NCI-H774 (cell line): ENCODE measurements at places on chromosomes 1 and 21.
A peak's percentile ranks its signal among the peaks of the same experiment; 100 is the strongest.

- no peak for DNase-seq
Observed at GRCh38 chr1:198214924-198215323, 58.1 kb downstream of the NEK7 start.

DNA sequence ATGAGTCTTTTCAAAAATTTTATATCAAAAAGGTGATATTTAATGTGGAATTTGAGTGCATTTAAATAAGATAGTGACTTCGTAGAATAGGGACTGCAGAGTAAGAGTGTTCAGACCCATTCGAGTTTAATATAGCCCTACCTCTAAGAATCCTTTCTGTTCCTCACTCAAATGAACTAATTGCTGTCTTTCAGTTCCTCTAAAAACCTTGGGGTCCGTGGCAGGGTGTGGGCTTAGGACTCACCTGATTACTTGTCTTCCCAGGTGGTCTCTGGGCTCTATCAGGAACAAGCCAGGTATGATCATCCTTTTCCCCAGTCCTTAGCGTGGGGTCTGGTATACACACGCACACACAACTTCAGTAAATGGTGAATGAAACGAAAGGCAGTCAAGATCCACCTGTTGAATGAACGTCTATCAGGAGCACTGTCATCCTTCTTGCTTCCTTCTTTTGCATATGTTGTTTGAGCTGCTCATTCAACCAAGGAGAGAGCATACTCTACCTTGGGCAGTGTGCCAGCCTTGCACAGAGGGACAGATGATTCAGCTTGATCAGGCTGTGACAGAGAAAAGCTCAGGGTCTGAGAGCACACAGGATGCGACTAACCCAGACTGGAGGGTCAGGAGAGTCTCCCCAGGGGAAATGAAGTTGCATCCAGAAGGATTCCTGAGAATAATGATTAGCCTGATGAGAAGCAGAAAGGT is 1.2 kb upstream of the RNF11 start:
- peak; percentile 72 for DNase-seq

- DNase-seq = no peak
Observed at GRCh38 chr1:52520148-52520547, 32.7 kb downstream of the TUT4 start.

- no peak for DNase-seq
Observed at GRCh38 chr1:214826619-214827018, 223.6 kb downstream of the CENPF start.

DNA sequence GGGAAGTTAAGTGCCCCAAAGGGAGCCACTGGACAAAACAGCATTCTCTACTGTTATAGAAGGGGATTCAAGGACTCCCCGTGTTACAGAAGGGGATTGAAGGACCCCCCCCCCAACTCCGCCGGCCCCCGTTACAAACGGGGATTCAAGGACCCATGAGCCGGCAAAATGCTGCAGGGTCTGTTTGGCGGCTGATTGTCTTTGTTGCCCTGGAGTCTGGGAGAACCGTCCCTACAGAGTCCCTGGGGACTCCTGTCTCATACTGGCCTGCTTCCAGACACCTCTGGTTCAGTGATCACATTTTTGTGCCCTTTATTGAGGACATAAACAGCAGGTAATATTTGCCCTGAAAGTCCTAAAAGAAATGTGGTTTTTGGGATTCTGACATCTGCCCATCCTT is 96.4 kb downstream of the SYF2 start:
- no peak for DNase-seq

- no peak for DNase-seq
Observed at GRCh38 chr1:22365331-22366295, 86.0 kb upstream of the ZBTB40 start.

DNA sequence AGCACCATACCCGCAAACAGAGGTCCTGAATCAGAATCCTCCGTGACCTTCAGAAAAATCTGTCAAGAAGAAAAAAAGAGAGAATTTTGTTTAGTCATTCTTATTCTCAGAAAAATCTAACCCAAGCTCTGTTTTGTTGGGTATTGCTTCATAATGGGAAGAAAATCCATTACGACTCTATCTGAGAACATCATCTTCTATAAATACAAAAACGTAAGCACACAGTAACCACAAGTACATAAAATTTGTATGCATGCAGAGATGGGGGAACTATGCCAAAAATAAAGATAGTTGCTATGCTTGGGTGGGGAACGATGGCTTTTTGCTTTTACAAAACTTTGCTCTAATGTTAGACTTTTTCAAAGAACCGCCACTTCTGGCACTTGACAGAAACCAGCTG is 84.2 kb downstream of the ABCA4 start:
- no peak for DNase-seq

DNA sequence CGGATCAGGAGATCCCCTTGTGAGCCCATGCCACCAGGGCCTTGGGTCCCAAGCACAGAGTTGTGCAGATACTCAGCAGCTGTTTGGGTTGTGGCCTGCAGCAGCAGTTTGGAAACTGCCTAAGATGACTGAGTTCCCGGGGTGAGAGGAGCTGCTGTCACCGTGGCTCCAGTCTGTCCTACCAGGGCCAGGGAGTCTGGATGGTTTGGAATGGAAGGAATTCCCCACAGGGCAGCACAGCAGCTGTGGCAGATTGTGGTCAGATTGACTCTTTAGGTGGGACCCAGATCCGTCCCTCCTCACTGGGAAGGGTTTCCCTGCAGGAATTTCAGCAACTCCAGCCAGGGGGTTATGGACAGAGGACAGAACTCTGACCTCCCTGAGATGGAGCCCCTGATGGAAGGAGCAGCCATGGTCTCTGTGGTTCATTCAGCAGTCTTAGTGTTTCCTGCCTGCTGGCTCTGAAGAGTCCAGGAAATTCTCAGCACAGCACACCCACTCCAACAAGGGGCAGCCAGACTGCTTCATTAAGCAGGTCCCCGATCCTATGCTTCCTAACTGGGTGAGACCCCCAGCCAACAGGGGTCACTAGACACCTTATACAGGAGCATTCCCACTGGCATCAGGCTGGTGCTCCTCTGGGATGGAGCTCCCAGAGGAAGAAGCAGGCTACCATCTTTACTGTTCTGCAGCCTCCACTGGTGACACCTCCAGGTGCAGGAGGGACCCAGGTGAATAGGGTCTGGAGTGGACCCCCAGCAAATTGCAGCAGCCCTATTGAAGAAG is 51.5 kb upstream of the TNFSF4 start:
- DNase-seq = no peak

DNA sequence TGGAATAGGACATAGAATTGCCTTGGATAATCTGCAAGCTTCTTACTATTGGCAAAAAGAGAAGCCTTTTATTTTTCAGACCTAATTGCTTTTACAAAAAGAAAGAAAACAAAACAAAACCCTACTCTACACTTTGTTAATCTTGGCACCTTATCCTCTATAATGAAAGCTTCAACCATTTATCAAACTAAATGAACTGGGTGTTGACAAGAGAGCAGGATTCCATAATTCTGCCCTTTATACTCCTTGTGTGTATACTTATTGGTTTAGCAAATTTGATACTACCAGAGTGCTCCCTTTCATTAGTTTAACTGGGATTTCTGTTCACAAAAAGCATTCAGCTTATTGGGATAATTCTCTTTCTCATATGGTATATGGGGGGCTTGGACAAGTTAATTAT is 3.0 kb upstream of the TMCC2 start:
- DNase-seq = no peak

- no peak for DNase-seq
Observed at GRCh38 chr21:41458121-41458520, 32.1 kb downstream of the MX1 start.

DNA sequence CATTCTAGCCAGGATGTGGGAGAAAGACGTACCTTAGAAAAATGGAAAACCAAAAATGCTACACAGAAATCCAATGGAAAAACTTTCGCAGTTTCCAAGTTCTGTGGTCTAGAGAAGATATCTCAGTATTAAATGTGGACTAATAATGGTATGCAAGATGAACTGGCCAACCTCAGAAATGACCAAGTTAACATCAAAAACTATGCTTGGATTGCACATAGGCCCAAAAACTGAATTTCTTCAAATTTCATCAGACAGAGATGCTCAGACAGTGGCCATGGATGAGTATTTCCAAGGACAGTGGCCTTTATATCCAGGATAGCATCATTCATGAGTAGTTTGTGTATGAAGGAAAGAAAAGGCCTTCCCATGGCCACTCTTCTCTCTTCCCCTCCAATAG is 132.2 kb downstream of the TIAM1 start:
- no peak for DNase-seq

DNA sequence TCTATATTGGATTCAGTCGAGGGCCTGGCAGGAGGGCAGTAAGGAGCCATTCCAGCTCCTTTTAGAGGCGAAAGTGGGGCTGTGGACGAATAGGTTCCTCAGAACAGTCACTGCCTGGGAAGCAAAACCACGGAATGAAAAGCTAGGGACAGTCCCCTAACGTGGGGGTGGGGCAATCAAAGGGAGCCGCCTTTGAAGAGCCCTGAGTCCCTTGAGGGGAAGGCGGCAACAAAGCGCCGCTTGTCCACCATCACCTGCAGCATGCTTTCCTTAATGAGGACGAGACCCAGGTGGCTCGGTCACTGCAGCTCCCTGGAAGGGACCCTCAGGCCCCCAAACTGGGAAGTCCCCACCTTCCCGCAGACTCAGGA is 184.7 kb downstream of the ETS2 start:
- no peak for DNase-seq

- no peak for DNase-seq
Observed at GRCh38 chr1:33826711-33827110, 37.2 kb upstream of the HMGB4 start.

GRCh38 chr1:92900539-92900938 is 60.7 kb downstream of the DIPK1A start:
- DNase-seq = no peak

DNA sequence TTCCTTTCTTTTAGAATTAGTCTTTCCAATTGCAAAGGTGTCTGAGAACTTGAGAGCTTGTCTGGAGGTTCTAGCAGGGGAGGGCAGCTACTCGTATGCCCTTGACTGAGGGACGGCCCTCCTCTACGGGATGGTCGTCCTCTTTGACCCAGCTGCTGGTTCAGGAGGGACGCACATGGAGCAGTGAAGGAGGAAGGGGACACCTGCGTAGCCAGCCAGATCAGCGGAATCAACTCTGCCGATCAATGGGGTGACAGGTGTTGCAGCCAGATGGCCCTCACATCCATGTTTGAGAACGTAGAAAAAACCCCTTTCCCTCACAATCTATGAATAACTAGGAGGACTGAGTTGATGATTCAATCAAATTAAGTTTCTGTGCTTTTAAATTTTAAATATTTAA is 15.7 kb upstream of the A3GALT2 start:
- peak; percentile 25 for DNase-seq

- DNase-seq = no peak
Observed at GRCh38 chr1:89023026-89023425, 360 bp upstream of the GBP3 start.

- DNase-seq = no peak
Observed at GRCh38 chr1:169563019-169563615, 23.2 kb downstream of the F5 start.

DNA sequence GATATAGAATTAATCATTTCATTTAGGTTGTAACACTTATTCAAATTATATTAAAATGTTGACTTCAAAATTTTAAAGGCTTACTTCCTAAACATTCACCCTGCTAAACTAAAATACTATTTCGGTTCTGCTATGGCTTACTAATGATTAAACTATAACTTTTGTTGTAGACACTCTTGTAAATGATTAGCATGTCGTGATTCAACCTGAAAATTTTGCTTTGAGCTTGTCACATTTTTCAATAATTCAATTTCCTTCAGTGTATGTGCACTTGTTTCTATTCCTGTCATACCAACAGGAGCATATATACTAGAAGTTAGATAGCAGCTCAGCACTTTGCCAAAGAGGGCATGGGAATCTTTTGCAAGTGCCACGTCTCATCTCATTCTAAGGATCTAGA is 1018.8 kb downstream of the AMY1C start:
- DNase-seq = no peak

- DNase-seq = no peak
Observed at GRCh38 chr1:228048659-228049298, 33.7 kb upstream of the ARF1 start.

DNA sequence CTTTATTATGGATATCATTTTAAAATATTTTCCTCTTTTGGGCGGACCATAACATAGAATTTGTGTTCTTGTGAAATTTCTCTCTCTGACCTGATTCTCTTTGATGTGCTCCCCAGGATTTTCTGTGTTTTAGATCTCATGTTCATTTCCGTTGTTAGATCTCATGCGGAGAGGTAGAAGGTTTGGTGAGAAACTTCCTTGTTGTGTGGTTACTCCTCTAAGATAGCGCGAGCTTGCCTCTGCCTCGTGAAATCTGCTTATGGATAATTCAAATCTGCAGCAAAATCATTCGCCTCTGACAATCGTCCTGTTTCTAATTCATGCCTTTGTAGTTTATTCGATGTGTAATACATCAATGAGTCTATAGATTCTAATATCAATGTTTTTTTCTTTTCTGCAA is 580.4 kb downstream of the USP25 start:
- no peak for DNase-seq

- no peak for DNase-seq
Observed at GRCh38 chr1:2988256-2988655, 33.0 kb upstream of the ACTRT2 start.

DNA sequence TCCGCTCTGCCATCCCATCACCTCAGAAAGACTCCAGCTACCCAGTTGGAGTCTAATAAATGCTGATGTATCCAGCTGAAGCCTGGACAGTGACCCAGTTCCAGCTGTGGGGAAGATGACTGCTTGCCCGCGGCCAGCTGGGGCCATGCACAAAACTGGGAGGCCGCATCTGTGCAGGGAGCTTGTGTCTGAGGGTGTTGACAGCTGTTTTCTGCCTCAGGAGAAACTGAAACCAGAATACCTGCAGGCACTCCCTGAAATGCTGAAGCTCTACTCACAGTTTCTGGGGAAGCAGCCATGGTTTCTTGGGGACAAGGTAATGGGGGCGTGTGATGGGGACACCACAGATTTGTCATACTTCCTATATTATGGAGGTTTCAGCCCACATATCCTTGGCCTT is 3.2 kb downstream of the GSTM2 start:
- DNase-seq = no peak

- DNase-seq = no peak
Observed at GRCh38 chr1:55827350-55827749, 612.2 kb upstream of the USP24 start.

GRCh38 chr1:11645670-11646265 is 8.5 kb downstream of the FBXO2 start:
- DNase-seq = no peak

DNA sequence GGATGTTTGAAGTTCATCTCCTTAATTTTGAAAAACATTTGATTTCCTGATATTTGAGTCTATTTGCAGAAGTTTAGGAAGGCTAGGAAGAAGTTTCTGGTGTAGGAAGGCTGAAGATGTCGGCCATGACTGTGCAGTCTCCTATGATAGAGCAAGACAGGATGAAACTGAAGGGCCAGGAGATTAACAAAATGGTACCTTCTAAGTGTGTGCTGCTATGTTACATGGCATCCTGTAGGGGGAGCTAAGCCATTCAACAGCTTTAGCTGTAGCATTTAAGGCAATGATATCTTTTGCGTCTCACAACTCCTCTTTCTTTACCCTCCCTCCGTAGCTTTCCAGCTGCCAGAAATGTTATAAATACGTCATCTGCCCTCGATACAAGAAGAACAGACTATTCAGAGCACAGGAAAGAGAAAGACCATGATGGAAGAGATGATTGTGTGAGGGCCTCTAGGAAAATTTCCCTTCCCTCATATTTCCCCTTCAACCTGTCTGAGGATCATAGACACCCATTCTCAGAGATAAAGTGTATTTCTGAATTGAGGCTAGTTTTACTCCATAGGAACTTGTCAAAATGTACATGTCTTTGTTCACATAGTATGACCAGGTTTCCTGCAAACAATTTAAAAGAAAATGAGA is 61.1 kb downstream of the XCL1 start:
- peak; percentile 63 for DNase-seq

- DNase-seq = no peak
Observed at GRCh38 chr1:113276507-113276906, 113.8 kb upstream of the MAGI3 start.

GRCh38 chr1:181588631-181589030 is 105.3 kb downstream of the CACNA1E start:
- no peak for DNase-seq
